ENCODE measurements at places on chromosomes 1 and 21. TPM values are rescaled to one million over a fixed set of nuclear protein-coding genes. Genes with fewer than 3 reads are reported as not detected.

GRCh38 chr1:72280711-72281110, 1.6 kb downstream of the NEGR1 start:
- DNase-seq = no peak

DNA sequence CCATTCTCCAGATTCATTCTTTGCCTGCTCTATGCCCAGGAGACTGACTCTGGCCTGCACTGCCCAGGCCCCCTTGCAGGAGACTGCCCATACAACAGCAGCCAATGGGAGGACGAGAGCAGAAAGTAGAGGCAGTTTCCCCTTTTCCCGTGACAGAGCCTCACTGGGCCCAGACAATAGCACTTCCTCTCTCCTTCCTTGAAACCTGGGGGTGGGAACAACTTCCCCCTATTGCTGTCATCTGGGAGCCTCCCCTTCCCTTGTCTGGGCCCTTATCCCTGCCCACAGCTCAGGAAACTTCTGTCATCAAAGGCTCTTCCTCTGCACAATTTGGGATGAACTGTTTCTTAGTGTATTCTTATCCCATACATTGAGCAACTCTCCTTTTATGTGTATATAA, 60.8 kb upstream of the KCNJ15 start:
- DNase-seq = no peak

Gene CRNN
- not detected for polyA plus RNA-seq

- DNase-seq = no peak
These were observed 68.4 kb upstream of the IPO9 start for GRCh38 chr1:201760516-201760915.

Gene NBPF12
- 2.9 TPM for polyA plus RNA-seq

Gene SPRR2A
- polyA plus RNA-seq = not detected

- DNase-seq = no peak
These were observed 357.0 kb upstream of the PRMT6 start for GRCh38 chr1:106699433-106699832.

DNA sequence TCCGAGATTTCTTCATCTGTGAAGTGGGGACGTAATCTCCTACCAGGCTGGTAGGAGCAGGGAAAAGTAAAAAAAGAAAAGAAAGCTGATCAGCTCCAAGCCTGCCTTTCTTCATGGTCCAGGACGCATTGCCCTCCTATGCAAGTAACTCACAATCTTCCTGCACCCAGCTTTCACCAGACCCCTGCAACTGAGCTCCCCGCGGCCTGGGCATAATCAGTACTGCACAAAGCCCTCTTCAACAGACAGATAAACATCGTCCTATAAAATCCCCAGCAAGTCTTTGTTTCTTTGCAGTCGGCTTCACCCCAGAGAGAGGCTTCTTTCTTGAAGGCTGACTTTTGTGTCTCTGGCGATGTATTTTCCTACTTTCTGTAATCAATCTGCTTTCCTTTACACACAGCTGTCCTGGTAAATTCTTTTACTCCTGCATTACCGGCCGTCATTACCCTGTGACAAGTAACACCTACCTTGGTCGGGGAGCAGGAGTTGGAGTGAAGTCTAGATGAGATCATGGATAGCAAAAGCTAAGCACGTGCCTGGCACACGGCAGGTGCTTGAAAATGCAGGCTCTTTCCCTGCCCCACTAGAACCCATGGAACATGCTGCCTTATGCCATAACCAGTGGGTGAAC, 8.3 kb downstream of the PADI1 start:
- no peak for DNase-seq

DNA sequence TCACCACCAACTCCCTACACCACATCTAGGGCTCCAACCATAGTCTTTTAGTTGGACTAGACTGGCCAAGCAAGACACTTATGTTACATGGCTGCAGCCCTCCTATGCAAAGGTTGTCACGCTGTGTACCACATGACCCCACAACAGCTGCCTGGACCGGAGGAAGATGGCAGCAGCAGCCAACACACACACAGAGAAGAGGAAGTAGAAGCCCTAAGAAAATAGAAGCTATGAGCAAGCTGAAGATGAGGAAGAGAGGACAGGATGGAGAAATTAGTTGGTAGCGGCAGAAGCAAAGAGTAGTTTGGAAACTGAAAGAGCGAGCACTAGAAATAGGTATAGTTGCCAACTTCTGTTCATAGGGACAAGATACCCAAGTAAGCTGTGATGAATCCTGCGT, 60.8 kb upstream of the RALGPS2 start:
- no peak for DNase-seq

DNA sequence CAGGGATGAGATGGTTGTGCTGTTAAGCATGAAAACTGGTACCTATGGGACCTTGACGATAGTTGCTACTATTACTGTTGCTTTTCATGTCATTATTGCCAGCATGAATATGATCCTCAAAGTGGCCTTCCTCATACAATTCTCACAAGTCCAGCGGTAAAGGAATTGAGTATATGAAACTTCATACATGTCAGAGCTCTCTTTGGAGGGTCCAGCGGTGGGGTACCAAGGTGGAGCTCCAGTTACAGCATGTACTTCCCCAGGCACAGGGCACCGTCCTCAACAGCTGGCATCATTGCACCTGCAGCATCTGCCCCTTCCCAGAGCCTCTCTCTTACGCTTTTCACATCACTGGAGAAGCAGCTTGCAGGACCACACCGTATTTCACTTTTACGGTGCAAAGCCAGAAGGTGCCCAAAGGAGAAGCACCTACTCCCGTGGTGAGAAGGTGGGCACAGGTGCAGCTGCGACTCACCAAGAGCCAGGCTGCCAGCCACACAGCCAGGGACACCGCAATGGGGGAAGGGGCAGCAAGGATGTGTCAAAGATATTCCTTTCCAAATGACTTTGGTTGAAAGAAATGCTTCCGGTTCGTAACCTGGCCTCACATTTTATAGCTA, 166.4 kb upstream of the IRF2BP2 start:
- DNase-seq = no peak

Gene AMIGO1
- 4.6 TPM for polyA plus RNA-seq

DNA sequence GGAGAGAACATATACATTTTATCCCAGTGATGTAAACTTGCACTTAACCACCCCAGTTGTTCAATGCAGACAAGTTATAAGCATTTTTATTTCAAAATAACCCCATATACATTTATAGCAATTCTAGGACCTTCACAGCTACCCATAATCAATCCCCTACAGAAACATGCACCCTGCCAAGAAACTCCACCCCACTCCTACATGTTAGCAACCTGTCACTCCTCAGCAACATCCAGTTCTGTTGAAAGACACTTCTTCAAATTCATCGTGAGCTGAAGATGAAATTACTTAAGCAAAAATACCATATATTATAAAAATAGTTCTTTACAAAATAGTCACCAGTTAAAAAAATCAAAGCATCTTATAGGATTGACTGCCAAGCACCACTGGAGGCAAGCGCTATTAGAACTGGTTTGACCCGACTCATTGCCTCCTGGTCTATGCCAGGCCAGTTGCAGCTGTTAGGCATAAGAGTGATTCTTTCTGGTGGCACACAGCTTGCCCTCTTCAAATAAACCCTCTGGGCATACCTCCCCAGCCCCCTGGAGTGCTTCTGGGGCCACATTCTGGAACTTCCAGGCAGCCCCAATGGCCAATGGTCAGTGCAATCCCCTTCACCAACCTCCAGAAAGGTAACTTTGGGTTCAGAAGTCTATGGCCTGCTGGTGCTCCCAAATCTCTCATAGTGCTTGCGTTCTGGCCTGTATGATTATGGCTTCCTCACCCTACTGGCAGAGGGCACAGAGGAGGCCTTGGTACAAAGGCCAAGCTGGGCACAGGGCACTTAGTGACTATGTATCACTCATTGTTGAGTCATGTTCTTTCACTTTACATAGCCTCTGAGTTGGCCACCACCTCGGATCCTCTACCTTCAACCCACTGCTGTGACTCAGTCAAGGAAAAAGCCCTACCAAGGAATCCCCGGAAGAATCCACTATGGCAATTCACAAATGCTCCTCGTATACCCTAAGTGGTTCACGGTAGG, 72.2 kb upstream of the RALGPS2 start:
- DNase-seq = no peak

Gene S100A12
- 5.1 TPM for polyA plus RNA-seq

Gene DMBX1
- not detected for polyA plus RNA-seq

GRCh38 chr1:93740157-93740556, 58.5 kb upstream of the BCAR3 start:
- DNase-seq = no peak

DNA sequence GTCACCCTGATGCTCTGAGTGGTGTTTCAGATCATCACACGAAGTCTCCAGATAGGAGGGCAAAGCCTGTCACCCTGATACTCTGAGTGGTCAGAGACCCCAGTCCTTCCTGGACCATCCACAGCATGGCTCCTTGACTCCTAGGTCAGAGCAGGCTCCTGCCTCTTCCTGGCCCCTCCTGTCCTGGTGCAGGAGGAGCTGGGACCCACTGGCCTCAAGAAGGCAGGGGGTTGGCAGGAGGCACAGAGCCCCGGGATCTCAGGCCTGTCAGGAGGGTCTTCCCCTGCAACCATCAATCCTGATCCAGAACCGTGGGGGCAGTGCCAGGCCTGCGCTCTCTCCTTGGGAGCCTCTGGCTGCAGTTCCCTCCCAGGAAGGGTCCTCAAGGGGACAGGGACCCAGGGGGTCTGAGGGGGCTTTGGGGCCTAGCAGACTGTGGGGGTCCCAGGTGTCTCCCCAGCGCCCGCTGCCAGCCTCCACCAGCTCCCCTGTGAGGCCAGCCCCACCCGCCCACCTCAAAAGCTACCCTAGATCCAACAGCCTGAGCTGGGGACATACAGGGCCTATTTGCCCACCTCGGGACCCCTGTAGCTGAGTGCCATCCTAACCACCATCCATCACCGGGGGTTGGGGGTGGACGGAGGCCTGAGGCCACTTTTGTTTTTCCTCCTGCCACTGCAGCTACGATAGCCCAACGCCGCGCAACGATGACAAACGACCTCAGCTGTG, 27.5 kb downstream of the COL6A1 start:
- no peak for DNase-seq

DNA sequence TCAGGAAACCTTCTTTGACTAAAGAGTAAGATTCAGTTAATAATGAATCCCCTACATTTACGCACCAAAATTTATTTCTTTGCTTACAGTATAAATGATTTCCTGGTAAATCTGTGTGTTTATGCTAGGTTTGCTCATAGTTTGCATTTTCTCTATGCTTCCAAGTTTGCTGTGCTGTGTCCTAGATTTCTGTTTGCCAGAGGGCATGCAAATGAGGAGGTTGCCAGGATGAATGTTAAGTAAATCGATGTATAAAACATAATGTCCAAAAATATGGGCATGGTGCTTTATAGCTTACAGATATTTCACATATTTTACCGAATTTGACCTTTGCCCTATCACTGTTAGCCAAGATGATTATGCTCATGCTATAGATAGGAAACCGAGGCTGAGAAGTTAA, 63.8 kb downstream of the TBX19 start:
- no peak for DNase-seq

Gene NFIA
- polyA plus RNA-seq = 12.7 TPM

DNA sequence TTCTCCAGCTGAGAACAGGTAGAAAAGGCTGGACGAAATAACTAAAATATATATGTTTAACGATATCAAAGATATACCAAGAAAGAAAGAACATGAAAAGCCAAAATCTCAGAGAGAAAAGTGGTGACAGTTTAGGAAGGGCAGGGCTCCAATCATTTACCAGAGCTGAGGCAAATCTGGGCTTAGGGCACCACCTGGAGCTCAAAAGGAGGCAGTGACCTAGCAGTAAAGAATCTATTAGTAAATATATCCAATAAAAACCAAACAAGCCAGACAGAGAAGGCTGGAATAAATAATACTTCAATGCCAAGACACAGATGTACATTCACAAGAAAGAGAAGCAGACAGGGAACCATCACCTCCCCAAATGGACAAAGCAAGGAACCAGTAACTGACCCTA, 43.5 kb downstream of the CHIA start:
- no peak for DNase-seq

Gene HSPA6
- 1.3 TPM for polyA plus RNA-seq

GRCh38 chr1:99986656-99987225, 16.9 kb downstream of the SLC35A3 start:
- no peak for DNase-seq

DNA sequence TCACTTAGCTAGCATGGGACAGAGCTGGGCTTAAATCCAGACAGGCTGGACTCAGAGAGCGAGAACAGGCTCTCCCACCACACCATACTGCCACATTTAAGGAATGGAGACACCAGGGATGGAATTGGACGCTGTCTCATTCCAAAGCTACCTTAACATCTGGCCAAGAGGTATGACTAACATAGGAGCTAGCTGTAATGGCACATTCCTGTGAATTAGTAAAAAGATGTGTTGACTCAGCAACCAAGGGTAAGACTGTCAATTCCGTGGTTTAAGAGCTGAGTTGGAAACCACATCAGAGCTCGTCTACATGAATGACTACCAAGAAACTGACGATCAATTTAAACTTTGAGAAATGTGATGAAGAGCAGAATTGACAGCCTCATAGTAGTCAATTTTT, 8.3 kb upstream of the TNFRSF9 start:
- DNase-seq = no peak

Gene THEM5
- polyA plus RNA-seq = not detected

Gene AMPD1
- polyA plus RNA-seq = not detected

- no peak for DNase-seq
These were observed 12.6 kb downstream of the PKP1 start for GRCh38 chr1:201295861-201296260.

GRCh38 chr21:34531399-34531798, 19.4 kb upstream of the KCNE1 start:
- peak; percentile 69 for DNase-seq

DNA sequence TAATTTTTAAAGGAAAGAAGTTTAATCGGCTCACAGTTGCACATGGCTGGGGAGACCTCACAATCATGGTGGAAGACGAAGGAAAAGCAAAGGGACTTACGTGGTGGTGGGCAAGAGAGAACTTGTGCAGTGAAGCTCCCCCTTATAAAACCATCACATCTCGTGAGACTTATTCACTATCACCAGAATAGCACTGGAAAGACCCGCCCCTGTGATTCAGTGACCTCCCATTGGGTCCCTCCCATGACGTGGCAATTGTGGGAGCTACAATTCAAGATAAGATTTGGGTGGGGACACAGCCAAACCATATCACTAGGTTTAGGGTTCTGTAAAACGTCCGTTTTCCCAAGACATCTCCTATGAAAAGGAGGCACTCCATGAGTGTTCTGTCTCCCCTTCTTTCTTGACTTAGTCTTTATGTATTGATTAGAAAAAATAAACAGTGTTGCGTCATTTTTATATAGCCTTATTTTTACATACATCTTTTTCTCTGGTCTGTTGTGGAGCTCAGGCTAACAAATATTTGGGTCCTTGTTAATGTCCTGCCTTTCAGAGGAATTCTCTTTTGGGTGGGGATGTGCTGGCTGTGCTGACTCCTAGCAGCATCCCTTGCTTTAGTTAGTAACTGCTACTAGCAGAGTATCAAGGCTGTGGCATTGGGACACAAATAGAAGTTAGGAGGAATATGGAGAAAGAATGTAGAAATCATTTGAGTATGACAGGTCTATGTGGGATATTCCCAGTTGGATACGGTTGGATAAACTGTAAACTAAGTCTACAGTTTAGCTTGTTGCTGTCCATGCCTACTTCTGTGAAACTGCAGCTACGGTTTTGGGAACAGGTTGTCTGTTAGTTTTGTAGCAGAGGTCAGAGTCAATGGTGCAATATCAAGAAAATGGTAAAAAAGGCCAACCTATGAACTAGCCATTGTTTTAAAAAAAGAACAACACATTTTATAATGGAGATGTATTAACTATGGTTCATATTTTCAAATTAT, 23.5 kb downstream of the BACH1 start:
- no peak for DNase-seq

- no peak for DNase-seq
These were observed 16.2 kb downstream of the BTF3L4 start for GRCh38 chr1:52072291-52072690.

- no peak for DNase-seq
These were observed 2.4 kb upstream of the C1orf116 start for GRCh38 chr1:207034998-207035397.

All from heart left ventricle (tissue), 16 donors.